ENCODE measurements at places on chromosomes 7 and 10.
A peak's percentile ranks its signal among the peaks of the same experiment; 100 is the strongest.

- DNase-seq = no peak
Observed at GRCh38 chr7:27897001-27897400, 157.0 kb downstream of the TAX1BP1 start.

DNA sequence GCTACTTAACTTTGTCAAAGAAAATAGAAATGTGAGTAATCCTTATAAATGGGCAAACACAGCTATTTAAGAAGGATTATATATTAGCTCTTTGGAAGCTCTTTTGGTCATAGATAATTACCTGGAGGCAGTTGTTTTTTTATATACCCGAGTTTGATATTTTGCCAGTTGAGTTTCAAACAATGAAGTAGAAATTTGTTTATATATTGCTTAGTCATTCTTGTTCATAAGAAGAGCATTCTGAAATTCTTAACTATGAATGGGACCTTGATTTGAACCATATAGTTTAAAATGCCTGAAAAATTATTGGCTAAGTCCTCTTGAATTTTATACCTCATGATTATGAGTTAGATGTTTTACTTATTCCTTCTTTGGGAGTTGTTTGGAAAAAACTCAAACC is 36.4 kb downstream of the MINPP1 start:
- no peak for DNase-seq

GRCh38 chr7:19677180-19677579 is 31.7 kb downstream of the POLR1F start:
- no peak for DNase-seq

DNA sequence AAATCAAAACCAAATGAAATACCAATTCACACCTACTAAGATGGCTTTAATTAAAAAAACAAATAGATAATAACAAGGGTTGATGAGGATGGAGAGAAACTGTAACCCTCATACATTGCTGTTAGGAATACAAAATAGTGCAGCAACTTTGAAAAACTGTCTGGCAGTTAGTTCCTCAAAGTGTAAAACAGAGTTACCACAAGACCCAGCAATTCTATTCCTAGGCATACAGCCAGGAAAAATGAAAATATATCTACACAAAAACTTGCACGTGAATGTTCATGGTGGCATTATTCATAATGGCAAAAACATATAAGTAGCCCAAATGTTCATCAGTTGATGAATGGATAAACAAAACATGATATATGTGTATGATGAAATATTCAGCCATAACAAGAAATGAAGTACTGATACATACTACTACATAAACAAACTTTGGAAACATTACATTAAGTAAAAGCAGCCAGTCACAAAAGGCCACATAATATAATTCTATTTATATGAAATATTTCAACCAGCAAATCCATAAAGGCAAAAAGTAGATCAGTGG is 83.5 kb downstream of the BRAF start:
- DNase-seq = no peak

- DNase-seq = peak; percentile 71
Observed at GRCh38 chr10:73495884-73496674, at the start of gene PPP3CB. TSS of gene PPP3CB (minus strand) at chr10:73496024. CDS start at chr10:73495889, 135 bp downstream.

DNA sequence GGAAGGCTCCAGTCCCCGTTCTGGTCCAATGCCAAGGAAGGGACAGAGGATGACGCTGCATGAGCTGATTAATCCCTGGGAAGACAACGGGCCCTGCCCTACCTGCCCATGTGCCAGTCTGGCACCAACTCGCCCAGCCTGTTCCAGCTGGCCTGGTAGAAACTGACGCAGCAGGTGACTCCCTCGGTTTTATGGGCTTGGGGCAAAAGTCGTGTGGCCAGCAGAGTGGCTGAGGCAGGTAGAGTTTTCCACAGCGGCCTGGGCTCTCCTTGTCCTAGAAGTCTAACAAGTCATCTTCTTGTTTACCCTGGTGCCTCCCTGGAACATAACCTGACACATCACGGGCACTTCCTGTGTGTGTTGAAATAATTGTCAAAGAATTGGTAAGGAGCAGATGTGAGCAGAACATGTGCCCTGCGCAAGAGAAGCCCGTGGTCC is 20.4 kb upstream of the LMTK2 start:
- no peak for DNase-seq

DNA sequence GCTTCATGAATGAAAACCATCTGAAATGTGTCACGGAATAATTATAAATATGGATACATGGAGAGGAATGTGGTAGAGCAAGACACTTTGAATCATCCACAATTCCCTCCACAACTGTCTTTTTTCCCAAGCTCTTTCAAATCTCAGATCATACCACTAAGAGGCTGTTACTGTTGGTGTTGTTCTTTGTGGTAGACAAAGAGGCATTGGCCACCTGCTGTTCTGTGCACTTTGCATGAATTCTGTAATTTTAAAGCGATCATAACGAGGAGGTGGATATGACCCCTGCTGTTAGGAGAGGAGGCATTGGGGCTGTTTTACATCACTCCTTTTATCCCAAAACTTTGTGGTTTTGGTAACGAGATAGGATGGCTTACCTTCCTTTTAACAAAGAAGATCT is 141.2 kb upstream of the KLF6 start:
- DNase-seq = no peak

DNA sequence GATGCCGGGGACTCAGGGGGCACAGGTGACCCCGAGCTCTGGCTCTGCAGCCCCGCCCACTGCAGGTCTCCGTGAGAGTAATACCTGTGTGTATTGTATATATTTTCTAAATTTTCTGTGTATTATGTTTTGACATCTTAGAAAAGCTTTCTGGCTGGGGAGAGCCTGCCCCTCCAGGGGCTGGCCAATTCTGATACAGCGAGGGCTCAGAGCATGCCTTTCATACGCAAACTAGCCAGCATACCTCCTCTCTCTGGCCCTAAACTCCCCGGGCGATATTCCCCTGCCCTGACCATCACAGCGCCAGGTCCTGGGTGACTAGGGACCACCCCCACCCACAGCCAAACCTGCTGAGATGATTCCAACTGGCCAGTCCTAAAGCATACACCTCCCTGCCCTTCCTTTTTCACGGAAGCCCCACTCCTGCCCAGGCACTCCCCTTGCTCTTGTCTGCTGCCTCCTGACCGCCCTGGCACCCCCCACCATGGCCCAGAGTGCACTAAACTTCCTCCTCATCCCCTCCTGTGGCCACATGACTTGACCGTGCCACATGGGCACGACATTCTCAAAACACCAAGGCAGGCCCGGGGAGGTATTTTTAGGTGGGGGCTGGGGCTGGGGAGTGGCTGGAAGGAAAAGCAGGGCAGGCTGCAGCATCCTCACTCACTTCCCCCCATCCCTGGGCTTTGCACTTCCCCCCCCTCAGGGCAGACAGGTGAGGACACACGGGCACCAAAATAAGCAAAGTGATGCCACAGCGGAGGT is 61.5 kb downstream of the INSIG1 start:
- DNase-seq = no peak

- no peak for DNase-seq
Observed at GRCh38 chr7:117468174-117468573, 11.7 kb upstream of the CFTR start.

DNA sequence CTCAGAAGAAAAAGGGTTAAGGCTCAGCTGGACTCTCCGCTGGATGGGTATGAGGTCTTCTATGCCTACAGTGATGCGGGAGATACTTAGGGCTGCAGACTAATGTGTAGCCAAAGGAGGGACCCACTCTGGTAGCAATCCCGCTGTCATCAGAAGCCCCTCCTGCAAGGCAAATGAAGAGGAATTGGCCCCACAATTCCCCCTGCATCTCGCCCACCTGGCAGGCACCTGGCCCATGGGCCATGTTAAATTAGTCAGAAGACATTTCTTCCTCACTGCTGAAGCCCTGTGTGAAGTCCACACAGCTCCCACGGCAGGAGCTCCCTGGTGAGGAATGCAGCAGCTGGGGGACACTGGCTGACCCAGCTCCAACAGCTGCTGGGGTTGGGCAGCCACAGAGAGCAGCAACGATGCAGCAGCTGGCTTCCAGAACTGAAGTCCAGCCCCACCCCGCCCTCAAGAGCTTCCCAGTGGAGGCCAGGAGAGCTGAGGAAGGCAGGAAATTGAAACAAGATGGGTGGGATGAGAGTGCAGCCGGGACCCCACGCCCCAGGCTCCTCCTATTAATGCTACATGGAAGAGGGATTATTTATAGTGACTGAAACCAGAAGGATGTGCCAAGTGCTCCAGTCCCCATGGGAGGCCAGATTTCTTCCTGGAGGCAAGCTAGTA is 5.5 kb downstream of the VSTM4 start:
- no peak for DNase-seq

GRCh38 chr7:31058122-31058521 is 6.0 kb downstream of the ADCYAP1R1 start:
- DNase-seq = no peak

DNA sequence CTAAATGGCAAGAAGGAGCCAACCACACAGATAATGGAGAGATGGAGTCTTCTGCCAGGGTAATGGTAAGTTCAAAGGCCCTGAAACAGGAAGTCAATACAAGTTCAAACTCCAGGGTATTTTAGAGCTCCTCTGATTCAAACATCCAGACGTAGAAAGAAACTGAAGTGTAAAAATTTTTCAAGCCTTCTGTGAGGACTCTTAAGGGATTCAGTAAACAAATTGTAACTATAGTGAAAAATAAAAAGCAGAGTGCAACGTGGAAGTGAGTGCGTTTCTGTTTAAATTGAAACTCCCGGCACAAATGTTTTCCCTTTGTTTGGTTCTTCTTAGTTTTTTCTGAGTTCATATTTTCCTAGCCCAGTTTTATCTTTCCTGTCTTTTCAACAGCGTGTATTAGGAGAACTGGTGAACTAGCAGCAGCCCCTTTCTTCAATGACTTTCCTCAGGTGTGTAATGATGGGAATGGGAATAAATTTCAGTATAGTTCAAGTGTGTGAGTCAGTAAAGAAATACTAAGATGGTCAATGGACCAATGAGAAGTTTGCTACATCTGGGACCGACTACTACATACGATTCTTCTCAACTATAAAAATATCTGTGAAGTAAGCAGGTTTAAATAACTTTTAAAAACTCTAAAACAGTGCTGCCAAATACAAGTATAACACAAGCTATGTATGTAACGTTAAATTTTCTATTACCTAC is 298.9 kb downstream of the CSTF2T start:
- no peak for DNase-seq

GRCh38 chr10:51233337-51234100 is 159.2 kb downstream of the PRKG1 start:
- no peak for DNase-seq

GRCh38 chr7:3172768-3173280 is 128.2 kb upstream of the SDK1 start:
- no peak for DNase-seq

DNA sequence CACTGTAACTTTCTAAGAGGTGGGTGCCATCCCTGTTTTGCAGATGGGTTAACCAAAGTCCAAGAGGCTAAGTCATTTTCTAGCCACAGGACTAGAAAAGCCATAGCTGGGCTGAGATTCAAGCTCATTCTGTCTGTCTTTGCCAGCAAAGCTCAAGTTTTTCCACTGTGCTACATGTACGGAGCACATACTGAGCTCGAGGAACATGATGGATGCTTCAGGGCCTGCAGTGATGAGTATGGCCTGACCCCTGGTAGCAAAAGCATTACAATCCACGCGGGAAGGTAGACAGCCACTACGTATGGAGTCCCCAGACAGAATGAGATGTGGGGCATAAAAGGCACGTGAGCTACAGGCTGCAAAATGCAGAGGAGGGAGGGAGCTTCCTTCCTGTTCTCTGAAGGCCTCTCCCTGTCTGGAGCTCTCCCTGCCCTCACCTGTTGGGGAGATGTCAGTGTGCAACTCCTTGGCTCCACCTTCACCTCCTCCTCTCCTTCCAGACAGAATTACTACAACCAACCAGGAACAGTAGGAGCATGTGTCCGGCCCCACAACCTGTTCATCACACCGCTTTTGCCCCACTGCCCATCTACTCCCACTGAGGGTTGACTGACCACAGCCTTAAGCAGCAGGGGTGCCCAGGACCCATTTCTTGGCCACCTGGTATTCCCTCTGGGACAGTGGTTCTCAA is 16.4 kb downstream of the ITPRIP start:
- no peak for DNase-seq

- DNase-seq = no peak
Observed at GRCh38 chr7:102849538-102849937, 63.3 kb upstream of the LRRC17 start.

- no peak for DNase-seq
Observed at GRCh38 chr7:117098457-117098856, 145.2 kb downstream of the ST7 start.

- DNase-seq = no peak
Observed at GRCh38 chr7:90710466-90710850, 114.3 kb downstream of the CDK14 start.

DNA sequence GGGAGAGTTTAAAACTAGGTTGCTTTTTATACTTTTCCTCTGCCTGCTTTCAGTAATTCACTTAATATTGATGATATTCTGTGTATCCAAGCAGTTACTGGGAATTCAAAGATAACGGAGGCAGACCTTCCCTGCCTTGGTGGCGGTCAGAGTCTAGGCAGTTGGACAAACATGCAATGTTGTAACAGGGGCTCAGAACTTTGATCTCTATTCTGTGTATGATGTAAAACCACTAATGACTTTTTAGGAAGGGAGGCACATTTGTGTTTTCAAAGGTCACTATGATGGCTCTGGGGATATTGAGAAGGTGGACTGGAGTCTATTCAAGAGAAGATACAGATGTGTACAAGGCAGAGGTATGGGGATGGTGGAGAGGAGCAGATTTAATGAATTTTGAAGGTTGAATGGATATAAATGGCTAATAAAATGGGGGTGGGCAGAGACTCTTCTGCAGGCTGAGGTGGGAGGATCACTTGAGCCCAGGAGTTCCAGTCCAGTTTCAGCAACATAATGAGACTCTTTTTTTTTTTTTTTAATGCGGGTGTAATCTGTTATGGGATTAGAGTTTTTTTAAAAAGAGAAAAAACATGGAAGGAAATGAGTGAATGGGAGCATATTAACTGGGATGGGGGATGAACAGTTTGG is 5.7 kb upstream of the PON2 start:
- no peak for DNase-seq

- DNase-seq = no peak
Observed at GRCh38 chr7:84122582-84123360, 71.8 kb downstream of the SEMA3A start.
